NCI-H748 treated with DMSO at 0.1 percent for 48 hours (cell line): ENCODE measurements at places on chromosomes 11 and 22.

DNA sequence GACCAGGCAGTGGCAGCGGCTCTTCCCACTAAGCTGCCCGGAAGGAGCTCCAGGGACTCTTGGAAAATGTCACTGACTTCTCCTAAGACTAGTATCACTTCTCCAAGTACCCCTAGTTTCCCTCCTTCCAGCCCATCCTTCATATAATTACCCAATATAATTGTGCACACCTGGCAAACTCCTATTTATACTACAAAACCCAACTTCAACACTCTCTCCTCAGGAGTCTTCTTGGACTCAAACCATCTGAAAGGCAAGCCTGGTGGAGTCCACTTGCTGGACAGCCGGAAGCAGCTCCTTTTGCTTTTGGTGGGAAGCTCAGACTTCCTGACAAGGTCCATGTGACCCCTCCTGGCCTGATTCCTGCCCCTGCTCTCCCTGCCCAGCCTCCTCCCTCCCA, 955.9 kb downstream of the TBC1D22A start:
- no peak for DNase-seq

- DNase-seq = no peak
These were observed 111.5 kb upstream of the IGLL5 start for GRCh38 chr22:22776121-22776520.

DNA sequence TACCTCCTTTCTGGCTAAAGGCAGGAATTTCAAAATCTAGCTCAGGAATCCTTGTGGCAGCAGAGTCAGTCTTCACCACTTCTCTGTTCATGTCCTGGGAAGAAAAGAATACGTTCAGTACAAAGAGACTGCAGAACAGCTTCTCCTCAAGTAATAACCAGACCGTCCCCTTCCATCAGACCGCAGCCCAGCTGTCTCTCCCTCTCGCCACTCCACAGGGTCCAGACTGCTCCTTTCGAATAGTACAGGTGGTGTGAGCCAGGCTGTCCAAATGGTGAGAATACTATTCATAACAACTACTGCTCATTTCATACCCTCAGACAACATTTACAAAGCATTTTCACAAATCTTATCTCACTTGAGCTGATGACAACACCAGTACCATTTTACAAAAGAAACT, 857 bp downstream of the ZPR1 start:
- no peak for DNase-seq

GRCh38 chr11:57680552-57680874, 12.6 kb downstream of the ZDHHC5 start:
- DNase-seq = no peak

DNA sequence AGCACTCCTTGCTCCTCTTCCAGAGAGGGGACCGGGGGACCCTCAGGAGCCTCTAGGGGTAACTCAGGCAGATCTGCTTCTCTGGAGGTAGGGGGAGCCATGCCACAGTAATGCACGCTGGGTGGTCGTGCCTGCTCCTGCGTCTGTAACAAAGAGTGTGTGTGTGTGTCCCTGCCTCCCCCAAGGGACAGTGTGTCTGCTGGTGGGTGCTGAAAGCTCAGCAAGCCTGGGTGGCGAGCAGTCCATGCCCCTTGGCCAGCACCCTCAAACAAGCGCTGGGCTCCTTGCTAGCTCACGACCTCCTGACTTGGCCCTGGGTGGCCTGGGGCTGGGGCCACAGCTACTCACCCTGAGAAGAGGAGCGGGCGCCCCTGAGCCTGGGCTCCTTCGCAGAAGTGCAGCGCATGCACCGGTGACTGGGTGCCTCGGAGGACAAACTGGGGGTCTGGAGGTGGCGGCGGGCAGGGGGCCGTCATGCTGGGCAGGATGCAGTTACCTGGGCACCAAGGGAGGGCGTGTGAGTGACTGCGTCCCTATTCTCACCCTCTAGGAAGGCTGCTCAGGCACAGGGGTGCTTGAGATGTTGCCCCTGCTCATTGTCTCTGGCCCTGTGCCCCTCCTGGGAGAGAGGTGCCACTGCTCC, 33.7 kb downstream of the GNB1L start:
- no peak for DNase-seq
